ENCODE measurements at places on chromosomes 2 and 18. TPM values are rescaled to one million over a fixed set of nuclear protein-coding genes. Genes with fewer than 3 reads are reported as not detected.

GRCh38 chr18:58338961-58339592 is 289.8 kb downstream of the ALPK2 start:
- DNase-seq, result no peak

- no peak for DNase-seq
Observed at GRCh38 chr2:167100506-167100905, 212.2 kb downstream of the XIRP2 start.

DNA sequence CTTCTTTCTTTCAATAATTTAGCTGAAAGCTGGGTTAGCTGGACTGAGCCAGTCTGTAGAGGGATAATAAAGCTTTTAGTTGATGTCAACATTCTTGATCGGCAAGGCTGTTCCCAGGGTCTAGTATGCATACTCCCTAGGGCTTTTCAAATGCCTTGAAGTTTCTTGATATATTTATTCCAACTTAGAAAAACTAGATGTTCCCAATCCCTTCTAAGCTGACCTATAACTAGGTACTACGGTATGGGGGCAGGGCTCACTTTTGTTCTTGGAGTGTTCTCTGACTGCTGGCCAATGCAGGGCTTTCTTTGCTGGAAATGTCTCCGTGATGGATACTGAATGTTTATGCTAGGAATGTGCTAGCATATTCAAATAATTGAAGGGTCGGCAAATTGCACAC is 258.6 kb upstream of the TANK start:
- no peak for DNase-seq

The CRYBA2 gene
- total RNA-seq, result not detected

GRCh38 chr18:77068321-77069312 is 64.0 kb downstream of the MBP start:
- DNase-seq, result peak; percentile 81

DNA sequence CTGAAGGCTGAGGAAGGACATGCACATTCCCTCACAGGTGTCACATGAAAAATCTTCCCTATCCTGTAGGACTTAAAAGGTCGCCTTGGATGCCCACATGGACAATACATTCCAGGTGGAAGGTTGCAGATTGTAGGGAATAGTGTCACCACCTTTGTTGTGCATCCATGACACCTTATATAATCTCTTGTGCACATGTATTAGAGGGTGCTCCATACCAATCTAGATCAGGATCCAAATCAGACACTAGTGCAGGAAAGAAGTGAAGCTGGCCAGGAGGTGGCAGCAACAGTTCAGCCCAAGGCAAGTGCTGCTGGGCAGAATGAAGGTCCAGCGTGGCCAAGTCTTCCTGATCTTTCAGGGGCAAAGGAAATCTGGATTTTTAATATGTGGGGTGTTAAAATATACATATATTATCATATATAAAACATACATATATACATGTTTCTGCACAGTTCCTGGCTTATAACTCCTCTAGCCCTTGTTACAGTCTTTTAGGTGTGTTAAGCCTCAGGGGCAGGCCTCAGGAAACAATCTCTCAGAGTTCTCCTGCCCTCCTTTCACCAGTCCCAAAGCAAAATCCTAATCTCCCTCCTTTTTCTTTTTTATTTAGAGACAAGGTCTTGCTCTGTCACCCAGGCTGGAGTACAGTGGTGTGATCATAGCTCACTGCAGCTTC is 16.6 kb downstream of the NIF3L1 start:
- peak; percentile 87 for DNase-seq

The C2orf15 gene
- 0.26 TPM for total RNA-seq

The CIB4 gene
- total RNA-seq, result not detected

The UGT1A7 gene
- not detected for total RNA-seq

- DNase-seq, result no peak
Observed at GRCh38 chr2:71736091-71736861, 282.9 kb downstream of the DYSF start.

- DNase-seq, result no peak
Observed at GRCh38 chr18:48825101-48825745, 125.5 kb downstream of the SMAD7 start.

The VWA3B gene
- total RNA-seq, result not detected

GRCh38 chr2:205358351-205358815 is 323.9 kb upstream of the NRP2 start:
- no peak for DNase-seq

DNA sequence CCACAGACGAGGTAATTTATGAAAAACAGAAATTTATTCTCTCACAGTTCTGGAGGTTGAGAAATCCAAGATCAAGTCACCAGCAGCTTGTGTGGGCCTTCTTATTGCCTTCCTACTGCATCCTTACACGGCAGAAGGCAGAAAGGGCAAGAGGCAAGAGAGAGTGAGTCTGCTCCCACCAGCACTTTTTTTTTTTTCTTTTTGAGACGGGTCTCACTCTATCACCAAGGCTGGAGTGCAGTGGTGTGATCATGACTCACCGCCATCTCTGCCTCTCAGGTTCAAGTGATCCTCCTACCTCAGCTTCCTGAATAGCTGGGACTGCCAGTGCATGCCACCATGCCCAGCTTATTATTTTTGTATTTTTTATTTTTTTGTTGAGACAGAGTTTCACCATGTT is 78.5 kb upstream of the HK2 start:
- no peak for DNase-seq

GRCh38 chr2:12486205-12487118 is 230.3 kb upstream of the TRIB2 start:
- peak; percentile 55 for DNase-seq

GRCh38 chr2:33304032-33304864 is 172.2 kb upstream of the RASGRP3 start:
- no peak for DNase-seq

The PIK3C3 gene
- total RNA-seq, result 57.7 TPM
